ENCODE measurements at places on chromosomes 4 and X.
A peak's percentile ranks its signal among the peaks of the same experiment; 100 is the strongest.

DNA sequence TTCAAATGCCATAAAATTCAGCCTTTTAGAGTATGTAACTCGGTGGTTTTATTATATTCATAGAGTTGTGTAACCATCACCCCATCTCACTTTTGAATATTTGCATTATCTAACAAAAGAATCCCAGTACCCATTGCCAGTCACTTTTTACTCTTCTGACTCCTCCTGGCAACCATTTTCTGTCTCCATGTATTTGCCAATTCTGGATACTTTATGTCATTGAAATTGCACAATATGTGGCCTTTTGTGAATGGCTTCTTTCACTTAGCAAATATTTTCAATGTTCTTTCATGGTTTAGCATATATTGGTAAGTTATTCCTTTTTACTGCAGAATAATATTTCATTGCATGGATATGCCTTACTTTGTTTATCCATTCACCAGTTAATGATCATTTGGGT lies 79.9 kb downstream of the SLIT2 start:
- DNase-seq: no peak

GRCh38 chrX:24093746-24094145 lies 39.0 kb downstream of the EIF2S3 start:
- DNase-seq: no peak

DNA sequence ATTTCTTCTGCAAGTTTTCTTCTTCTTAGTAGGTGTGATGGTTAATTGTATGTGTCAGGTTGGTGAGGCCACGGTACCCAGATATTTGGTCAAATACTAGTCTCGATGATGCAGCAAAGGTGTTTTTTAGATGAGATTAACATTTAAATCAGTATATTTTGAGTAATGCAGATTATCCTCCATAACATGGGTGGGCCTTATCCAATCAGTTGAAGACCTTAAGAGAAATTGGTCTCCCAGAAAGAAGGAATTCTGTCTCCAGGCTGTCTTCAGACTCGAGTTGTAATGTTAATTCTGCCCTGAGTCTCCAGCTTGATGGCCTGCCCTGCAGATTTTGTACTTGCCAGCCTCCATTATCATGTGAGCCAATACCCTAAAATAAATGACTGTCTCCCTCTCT lies 122.5 kb upstream of the TSPAN5 start:
- no peak for DNase-seq

DNA sequence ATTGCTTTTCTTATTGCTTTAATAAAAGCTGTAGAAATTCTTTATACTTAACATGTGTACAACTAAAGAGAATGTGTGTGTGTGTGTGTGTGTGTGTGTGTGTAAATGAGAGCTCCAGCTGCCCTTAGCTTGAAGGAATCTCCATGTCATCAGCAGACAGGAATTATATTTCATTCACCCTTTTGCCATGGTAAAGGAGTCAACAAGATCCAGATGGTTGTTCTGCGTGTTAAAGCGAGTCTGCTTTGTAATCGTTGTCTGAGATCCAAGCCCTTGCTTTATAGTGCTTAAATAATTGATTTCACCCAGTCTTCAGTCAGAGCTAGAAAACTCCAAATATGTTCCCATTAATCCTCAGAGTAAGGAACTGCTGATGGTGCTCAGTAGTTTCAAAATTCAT lies 285.5 kb downstream of the PDGFC start:
- DNase-seq: no peak

- DNase-seq: peak; percentile 49
Observed at GRCh38 chr4:2281575-2282343, 19.9 kb upstream of the MXD4 start.

- DNase-seq: no peak
Observed at GRCh38 chr4:11367371-11367770, 61.3 kb downstream of the HS3ST1 start.

DNA sequence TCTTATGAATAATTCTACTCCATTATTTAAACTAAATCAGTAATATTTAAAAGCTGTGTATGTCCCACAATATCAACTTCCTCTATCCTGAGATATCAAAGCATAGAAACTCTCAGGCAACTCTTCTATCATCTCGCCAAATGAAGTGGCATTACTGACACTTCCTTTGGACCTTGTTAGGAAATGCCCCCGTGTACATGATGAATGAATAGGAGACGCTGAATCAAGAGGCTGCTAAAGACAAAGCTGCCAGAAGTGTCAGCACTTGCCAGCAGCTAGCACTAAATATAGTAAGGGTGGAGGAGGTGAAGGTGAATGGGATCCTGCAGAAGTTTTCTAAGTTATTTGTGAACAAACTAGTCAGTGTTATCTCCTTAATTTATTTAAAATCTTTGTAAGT lies 99.5 kb upstream of the BLTP1 start:
- DNase-seq: no peak

- no peak for DNase-seq
Observed at GRCh38 chr4:73709451-73710033, 30.8 kb upstream of the CXCL8 start.

GRCh38 chr4:2583092-2583491 lies 46.6 kb downstream of the FAM193A start:
- DNase-seq: no peak

GRCh38 chr4:20262221-20262620 lies 10.5 kb downstream of the SLIT2 start:
- no peak for DNase-seq

GRCh38 chrX:97907791-97908190 lies 1024.1 kb downstream of the RPA4 start:
- no peak for DNase-seq

DNA sequence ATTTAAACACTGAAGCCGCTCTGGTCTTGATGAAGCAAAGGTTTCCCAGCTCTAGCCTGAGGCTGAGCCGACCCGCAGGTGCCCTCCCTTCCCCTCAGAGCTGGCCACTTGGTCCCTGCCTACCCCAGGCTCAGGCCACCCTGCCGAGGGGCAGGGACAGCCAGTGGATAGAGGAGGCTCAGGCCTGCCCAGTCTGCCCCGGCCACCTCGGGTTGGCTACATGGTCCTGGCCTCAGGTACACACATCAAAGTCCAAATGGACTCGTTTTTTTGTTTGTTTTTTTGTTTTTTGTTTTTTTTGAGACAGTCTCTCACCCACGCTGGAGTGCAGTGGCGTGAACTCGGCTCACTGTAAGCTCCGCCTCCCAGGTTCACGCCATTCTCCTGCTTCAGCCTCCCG lies 23.8 kb downstream of the TACC3 start:
- DNase-seq: no peak

DNA sequence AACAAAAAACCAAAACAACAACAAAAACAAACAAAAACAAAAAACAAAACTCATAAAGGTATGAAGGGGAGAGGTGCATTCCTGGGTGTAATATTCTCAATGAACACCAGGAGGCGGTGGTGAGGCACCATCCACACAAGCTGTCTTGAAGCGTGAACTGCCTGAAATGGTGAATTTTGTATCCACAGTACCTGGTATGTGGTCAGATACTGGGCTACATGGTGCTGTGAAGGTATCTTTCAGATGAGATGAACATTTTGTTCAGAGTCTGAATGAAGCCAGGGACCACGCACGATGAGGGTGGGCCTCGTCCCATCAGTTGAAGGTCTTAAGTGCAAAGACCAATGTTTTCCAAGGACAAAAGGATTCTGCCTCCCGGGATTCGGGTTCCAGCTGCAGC lies 58.5 kb downstream of the ASMT start:
- peak; percentile 41 for DNase-seq

- no peak for DNase-seq
Observed at GRCh38 chr4:44914748-44915147, 188.4 kb upstream of the GNPDA2 start.

GRCh38 chr4:92099861-92100260 lies 203.9 kb upstream of the GRID2 start:
- DNase-seq: no peak

GRCh38 chr4:128832243-128832625 lies 22.7 kb downstream of the JADE1 start:
- DNase-seq: no peak

- DNase-seq: no peak
Observed at GRCh38 chr4:2696423-2696822, 59.7 kb downstream of the TNIP2 start.

GRCh38 chrX:133598601-133599335 lies 183.5 kb upstream of the GPC4 start:
- no peak for DNase-seq

- no peak for DNase-seq
Observed at GRCh38 chr4:153122855-153123254, 81.4 kb upstream of the TRIM2 start.

DNA sequence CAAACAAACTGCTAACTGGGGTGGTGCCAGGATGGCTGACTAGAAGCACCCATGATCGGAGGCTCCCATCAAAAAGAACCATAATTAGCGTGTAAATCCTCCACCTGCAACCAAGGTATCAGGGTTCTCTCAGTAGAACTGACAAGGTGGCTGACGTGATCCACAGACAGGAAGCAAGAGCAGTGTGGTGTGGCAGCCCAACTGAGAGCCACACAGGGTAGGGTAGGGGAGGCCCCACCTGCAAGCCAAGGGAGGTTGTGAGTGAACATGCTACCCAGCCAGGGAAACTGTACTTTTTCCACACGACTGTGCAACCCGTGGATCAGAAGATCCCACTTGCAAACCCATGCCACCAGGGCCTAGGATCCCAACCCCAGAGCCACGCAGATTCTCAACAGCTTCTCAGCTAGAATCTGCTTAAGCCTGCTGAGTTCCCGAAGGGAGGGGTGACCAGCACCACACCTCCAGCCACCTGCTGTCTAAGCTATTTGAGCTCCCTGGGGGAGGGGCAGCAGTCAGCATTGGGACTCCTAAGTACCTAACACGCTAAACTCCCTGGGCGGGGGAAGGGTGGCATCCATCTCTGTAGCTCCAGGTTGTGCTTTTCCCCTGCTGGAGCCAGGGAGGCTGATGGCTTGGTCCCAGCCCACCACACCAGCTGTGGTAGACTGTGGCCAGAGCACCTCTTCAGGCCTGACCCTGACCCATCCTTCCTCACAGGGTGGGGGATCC lies 425.1 kb downstream of the GPM6A start:
- DNase-seq: no peak

GRCh38 chr4:158327525-158327924 lies 117.2 kb downstream of the TMEM144 start:
- no peak for DNase-seq

DNA sequence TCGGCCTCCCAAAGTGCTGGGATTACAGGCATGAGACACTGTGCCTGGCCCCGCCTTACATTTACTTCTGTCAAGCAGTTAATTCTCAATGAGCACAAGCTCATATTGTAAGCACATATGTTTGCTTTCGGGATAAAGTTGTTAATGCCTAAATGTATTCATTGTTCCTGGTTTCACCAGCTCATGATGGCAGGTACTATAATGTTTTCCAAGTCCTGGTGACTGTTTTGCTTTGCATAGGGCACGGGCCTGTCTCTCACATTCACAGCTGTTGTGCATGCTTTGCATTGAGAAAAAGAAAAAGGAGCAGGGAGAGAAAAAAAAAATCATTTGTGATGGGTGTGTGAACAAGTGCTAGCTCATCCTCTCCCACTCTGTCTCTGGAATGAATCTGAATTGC lies 661.2 kb upstream of the TENM3 start:
- DNase-seq: no peak

- no peak for DNase-seq
Observed at GRCh38 chrX:109840585-109840984, 107.5 kb upstream of the ACSL4 start.

DNA sequence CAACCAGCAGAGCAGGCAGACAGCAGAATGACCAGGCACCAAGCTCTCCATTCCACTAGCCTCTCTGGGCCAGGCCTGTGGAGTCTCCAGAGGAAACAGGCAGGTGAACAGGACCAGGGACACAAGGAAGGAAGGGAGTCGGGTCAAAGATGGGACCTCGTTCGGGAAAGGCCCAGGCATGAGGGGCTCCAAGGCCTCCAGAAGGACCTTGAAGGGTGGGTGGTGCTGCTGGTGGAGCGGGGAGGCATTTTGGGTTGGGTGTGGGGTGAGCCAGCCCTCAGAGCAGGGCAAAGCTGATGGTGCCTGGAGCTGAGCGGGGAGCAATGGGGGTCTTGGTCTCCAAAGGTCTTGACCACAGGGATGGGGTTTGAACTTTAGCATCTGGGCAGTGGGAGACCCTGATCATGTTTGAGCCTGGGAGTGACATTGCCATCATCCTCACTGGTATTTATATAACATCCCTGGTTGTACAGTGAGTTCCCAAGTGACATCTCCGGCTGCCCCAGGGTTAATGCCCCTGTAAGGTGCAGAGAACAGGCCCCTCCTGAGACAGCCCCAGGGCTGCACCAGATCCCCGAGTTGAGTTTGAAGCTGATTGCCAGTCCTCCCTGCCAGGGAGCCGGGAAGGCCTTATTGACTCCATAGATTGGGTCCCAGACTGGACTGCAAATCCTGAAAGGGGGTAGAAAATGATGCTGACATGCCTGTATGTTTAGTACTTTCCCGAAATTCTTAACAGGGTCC lies 52.7 kb downstream of the PSAPL1 start:
- DNase-seq: no peak

DNA sequence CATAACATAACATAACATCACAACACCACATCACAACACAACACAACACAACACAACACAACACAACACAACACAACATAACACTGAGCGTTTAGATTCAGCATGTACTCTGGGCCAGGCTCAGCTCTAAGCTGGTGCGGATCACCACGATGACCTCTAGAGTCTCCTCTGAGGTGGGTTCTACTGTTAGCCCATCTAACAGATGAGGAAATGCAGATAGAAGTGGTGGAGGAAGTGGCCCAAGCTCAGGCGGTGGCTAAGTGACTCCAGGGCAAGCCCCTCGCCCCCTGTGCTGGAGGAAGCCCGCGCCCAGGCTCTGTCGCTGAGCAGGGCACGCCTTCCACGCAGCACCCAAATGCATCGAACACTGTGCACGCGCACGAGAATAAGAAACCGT lies 45.3 kb upstream of the CDKN2AIP start:
- no peak for DNase-seq

GRCh38 chr4:175531405-175532091 lies 280.5 kb downstream of the GPM6A start:
- no peak for DNase-seq

GRCh38 chr4:165204462-165204830 lies 2.9 kb upstream of the KLHL2 start:
- no peak for DNase-seq

DNA sequence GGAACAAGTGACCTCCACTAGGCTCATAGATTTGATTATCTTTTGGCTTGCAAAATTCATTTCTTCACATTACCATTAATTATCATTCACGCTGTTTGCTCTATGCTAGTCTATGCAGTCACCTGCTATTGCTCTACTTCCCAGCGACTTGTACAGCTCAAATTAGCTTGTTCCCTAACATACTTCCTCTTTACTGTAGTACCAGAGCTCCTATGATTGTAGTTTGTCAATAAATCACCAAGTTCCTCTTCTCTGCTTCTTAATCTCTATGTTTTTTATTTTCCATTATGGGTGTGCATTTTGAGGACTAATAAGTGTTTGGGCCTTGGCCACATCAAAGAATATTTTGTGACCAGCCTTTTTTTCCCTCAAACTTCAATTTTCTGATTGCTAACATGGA lies 6.2 kb upstream of the GSPT2 start:
- no peak for DNase-seq

- no peak for DNase-seq
Observed at GRCh38 chr4:7355795-7356194, 78.9 kb downstream of the PSAPL1 start.

- no peak for DNase-seq
Observed at GRCh38 chr4:145497199-145498149, 15.8 kb downstream of the SMAD1 start.

GRCh38 chrX:42996861-42997260 lies 218.9 kb upstream of the PPP1R2C start:
- no peak for DNase-seq

Data from stimulated activated CD4-positive, alpha-beta T cell treated with anti-CD3 and anti-CD28 coated beads, Interleukin-15, amount 100 ng/mL, for 48 hours (primary cell).